ENCODE measurements at places on chromosomes 3 and 15.

DNA sequence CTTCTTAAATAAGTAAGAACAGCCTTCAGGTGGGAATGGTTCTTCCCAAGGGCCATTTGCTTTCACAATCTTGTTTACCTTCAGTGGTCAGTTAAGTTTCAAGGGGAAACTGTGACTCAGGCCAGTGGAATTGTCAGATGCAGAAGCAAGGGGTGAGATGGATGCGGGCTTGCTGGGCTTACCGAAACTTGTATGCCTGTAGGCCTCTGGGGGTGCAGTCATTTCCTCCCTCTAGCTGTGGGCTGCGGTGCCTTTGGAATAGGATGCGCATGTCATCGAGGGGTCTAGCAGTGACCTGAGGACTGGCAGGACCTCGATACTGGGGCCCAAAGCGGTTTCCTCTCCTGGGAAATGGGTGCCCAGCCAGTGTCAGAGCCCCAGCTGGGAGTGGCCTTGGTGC lies 121.6 kb downstream of the EEFSEC start:
- no peak overlapping the region for H3K4me3 ChIP-seq
- H3K27me3 ChIP-seq = no peaks in the 10 kb centered on the region
- H3K36me3 ChIP-seq = no peaks in the 10 kb centered on the region
- no peak overlapping the region for H3K27ac ChIP-seq

GRCh38 chr3:72666447-72666755 lies 181.8 kb downstream of the SHQ1 start:
- no peaks in the 10 kb centered on the region for H3K36me3 ChIP-seq
- H3K4me3 ChIP-seq = no peak overlapping the region
- no peaks in the 10 kb centered on the region for H3K4me1 ChIP-seq
- H3K27me3 ChIP-seq = no peaks in the 10 kb centered on the region

DNA sequence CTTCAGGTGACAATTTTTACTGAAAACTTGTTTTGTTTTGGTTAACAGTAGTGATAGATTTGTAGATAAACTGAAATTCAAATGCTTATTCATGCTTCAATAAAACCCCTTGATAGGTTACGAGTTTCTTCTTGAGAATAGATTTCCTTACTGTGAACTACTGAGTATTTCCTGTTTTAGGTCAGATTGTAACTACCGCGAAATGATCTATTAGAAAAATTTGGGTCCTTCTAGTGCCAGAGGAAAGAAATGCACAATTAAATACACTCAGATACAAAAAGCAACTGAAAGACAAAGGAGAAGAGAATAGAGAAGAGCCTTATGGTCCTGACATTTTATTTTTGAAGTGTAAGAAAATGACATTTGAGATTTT lies 251.7 kb upstream of the TBL1XR1 start:
- H3K36me3 ChIP-seq = no peaks in the 10 kb centered on the region
- no peaks in the 10 kb centered on the region for H3K27me3 ChIP-seq
- H3K27ac ChIP-seq = no peak overlapping the region
- H3K4me3 ChIP-seq = no peak overlapping the region

DNA sequence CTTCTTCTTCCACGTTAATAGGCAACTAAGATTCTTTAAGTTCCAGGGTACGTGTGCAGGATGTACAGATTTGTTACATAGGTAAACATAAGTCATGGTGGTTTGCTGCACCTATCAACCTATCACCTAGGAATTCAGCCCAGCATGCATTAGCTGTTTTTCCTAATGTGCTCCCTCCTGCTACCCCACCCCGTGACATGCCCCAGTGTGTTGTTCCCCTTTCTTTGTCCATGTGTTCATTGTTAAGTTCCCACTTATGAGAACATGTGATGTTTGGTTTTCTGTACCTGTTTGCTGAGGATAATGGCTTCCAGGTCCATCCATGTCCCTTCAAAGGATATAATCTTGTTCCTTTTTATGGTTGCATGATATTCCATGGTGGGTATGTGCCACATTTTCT lies 21.1 kb downstream of the GTF2A2 start:
- H3K4me3 ChIP-seq = no peak overlapping the region
- peaks cover 4% of the 10 kb centered on the region for H3K36me3 ChIP-seq
- DNase-seq = no peak
- H3K27me3 ChIP-seq = no peaks in the 10 kb centered on the region
- H3K4me1 ChIP-seq = no peaks in the 10 kb centered on the region

DNA sequence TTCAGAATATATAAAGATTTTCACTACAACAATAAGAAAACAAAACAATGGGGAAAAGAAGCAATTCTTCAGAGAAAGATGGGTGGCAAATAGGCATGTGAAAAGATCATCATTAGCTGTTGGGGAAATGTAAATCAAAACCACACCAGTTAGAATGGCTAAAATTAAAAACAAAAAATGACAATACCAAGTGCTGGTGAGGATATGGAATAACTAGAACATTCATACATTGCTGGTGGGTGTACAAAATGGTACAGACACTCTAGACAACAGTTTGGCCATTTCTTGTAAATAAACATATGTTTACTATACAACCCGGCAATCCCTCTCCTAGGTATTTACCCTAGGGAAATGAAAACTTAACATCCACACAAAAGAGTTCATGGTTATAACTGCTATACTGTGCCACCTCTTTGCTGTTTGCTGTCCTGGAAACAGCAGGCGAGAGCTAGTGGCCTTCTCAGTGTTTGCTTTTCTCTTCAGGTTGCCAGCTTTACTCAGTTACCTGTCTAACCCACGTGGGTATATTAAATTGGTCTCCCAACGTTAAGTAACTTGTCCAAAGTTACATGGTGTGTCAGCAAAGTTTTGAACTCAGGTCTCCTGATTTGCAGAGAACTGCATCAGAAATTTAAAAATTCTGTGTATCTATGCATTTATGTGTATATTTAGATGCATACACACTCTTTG lies 4.6 kb upstream of the NIT2 start:
- no peak for DNase-seq
- no peaks in the 10 kb centered on the region for H3K4me1 ChIP-seq
- no peak overlapping the region for H3K4me3 ChIP-seq

GRCh38 chr15:101014921-101015841 lies 96.0 kb downstream of the LRRK1 start:
- no peak overlapping the region for H3K4me3 ChIP-seq
- DNase-seq = peak; percentile 74
- no peaks in the 10 kb centered on the region for H3K36me3 ChIP-seq
- no peak overlapping the region for H3K27ac ChIP-seq
- H3K27me3 ChIP-seq = no peaks in the 10 kb centered on the region

All from small intestine (tissue), 16 donors.